ENCODE measurements at places on chromosomes 6 and 20. TPM values are rescaled to one million over a fixed set of nuclear protein-coding genes. Genes with fewer than 3 reads are reported as not detected.

The SGK2 gene
- total RNA-seq: 1.1 TPM

The CPXM1 gene
- total RNA-seq: 2.3 TPM

The HLA-DRA gene
- total RNA-seq: 99.2 TPM

The GPANK1 gene
- 17.1 TPM for total RNA-seq

The BPI gene
- total RNA-seq: not detected

Measured in Right ventricle myocardium inferior (tissue), 1 donor.